ENCODE measurements at places on chromosomes 3 and 15. TPM values are rescaled to one million over a fixed set of nuclear protein-coding genes. Genes with fewer than 3 reads are reported as not detected.

GRCh38 chr3:112776836-112777235 is 69.8 kb downstream of the CD200R1L start:
- DNase-seq = no peak

The MYEF2 gene
- 21.3 TPM for total RNA-seq

The HCN4 gene
- total RNA-seq = 0.06 TPM

The CEP152 gene
- 4.2 TPM for total RNA-seq

The CDC25A gene
- 0.90 TPM for total RNA-seq

DNA sequence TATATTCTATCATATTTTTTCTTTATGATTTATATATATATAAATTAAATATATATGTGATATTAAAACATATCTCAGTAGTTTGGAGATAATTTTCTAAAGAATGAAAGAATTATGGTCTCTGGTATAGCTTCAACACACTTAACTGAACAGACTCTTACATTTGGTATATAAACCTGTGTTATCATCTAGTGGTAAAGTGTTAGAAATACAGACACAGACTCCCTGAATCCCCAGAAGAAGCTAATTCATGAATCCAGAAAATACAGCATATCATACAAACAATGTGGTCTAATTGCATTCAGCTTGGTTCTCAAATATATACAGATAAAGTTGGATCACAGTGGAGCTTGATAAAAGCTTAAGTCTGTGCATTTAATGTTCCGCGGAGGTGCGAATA is 1100.4 kb downstream of the ROBO2 start:
- no peak for DNase-seq

DNA sequence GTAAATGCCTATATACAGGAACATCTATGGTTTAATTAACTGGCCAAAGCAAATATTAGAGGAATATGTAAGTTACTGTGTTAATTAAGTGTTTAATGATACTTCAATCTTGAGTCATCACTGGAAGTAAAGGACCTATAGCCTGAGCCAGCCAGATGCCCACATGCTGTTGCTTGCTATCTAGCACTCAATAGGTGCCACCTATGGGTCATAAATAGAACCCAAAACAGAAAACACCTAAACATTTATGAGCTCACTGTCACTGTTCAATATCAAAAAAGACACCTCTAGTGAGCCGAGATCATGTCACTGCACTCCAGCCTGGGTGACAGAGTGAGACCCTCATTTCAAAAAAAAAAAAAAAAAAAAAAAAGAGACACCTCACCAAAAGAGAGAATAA is 48.4 kb upstream of the IP6K2 start:
- DNase-seq = no peak

GRCh38 chr3:111635403-111635802 is 40.3 kb upstream of the ZBED2 start:
- no peak for DNase-seq

DNA sequence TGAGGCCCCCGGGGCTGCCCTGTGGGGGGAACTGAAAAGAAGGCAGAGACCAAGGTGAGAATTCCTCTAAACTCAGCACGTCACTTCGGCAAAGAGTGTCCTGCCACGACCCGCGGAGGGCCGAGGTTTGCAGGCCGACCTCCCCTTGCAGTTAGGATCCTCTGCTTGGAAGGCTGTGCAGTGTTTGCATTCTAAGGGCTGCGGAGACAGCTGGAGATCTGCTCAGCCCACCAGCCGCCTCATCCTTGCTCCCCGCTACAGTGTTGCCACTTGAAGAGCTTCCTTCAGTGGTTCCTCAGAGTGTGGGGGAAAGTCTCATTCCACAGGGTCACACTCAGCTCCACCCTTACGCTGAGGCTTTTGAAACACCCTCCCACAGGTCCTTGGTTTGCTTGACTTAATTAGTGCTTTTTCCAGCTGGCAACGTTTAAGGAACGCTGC is 10.8 kb downstream of the SLC51A start:
- no peak for DNase-seq

Measured in upper lobe of right lung (tissue), 1 donor.